ENCODE measurements at places on chromosomes 7 and 10.

DNA sequence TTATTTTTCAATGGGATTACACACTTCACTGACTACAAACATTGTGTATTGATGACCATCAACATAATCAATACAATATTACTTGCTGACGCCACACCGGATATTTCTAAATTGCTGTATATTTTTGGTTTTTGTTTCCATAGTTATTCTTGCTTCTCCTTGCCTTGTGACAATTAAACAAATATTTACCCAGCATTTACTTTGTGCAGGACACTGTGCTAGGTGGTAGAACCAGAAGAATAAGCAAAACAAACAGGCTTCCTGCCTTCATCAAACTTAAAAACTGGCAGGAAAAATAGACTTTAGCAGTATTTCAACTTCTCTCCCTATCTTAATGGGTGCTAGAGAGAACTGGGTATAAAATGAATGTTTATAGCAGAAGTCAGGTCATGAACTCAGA is 50.6 kb downstream of the ZNF277 start:
- no peak for DNase-seq

DNA sequence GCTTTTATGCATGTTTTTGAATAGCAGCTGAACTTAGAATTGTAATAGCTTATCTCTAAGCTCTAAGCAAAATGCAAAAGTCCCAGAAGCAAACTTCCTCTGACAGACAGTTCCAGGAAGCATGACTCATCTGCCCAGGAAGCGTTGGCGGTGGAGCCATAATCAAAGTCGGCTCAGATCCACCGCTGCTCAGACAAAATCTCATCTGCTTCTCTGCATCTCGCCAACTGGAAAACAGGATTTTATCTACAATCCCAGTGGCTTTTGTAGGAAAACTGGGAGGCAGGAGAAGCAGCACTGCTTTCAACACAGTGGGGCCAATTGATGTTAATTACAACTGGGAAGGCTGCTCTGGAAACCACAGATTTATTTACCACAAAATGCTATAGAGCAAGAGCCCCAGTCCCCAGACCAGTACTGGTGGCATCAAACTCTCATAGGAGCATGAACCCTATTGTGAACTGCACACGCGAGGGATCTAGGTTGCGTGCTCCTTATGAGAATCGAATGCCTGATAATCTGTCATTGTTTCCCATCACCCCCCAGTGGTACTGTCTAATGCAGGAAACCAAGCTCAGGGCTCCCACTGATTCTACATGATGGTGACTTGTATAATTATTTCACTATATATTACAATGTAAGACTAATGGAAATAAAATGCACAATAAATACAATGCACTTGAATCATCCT is 99.9 kb downstream of the CUBN start:
- DNase-seq: peak; percentile 56

DNA sequence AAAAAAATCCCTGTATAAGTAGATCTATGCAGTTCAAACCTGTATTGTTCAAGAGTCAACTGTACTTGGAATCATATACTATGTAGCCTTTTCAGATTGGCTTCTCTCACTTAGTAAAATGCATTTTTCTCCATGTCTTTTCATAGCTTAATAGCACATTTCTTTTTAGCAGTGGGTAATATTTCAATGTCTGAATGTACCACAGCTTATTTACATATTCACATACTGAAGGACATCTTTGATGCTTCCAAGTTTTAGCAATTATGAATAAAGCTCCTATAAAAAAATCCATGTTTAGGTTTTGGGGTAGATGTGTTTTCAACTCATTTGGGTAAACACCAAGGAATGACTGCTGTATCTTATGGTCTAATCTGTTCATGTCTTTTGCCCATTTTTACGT is 155.0 kb downstream of the NRBF2 start:
- DNase-seq: no peak

DNA sequence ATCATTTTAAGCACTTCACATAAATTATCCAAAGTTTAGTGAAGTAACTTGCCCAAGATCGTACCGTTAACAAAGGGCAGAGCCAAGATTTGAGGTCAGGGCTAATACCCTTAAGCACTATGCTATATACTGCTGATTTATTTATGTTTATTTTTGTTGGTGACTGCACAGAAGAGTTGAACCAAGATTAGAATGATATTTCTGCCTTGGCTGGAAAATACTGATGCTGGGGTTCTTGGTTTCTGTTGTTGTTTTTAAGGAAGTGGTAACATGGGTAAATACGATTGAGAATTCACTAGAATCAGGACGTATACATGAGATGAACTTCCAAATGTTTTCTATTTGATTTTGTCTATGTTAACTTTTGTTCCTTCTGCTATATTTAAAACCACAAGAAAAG is 9.3 kb downstream of the ADD3 start:
- no peak for DNase-seq

GRCh38 chr7:76016191-76016947 is 22.0 kb upstream of the TMEM120A start:
- no peak for DNase-seq

- DNase-seq: no peak
Observed at GRCh38 chr7:1050956-1051690, 6.8 kb downstream of the GPR146 start.

DNA sequence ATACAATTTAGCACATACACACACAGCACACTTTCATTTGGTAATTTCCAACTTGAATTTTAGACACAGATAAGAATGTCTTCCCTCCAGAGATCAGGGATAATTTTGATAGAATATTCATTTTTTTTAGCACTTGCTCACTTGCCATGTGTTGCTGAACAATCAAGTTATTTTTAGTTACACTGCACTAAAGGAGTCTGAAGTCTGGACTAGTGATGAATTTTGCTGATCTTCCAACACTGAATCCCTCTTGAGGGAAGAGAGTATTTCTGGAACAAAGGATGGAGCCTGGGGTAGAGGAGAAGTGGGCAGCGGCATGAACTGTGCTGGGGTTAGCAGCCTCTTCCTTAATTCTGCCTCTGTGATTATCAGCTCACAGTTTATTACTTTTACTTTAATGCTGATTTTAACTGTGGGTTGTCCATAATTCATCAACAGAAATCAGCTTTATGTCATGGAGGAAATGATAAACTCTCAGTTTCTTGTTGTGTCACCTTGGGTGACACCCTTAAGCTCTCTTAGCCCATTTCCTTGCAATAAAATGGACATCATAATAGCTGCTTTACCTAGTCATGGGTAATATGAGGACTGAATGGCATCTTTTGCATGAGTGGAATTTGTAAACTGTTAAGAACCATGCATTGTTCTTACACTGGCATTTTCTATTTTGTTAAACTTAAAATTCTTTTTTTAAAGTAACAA is 32.1 kb downstream of the SGPL1 start:
- DNase-seq: no peak

DNA sequence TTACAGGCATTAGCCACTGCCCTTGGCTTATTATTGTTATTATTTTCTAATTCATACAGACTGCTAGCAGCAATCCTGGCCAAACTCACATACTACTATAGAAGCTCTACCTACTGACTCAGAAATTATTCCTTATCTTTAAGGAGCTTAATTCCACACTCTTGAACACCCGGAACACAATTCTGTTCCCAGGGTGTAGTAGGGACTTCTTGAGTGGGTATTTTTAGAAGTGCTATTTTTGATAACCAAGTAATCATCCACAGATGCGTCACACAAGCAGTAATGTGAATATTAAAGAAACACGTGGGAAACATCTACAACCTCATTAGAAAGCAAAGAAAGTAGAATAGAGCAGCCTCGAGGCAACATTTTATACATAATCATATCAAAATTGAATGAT is 149.2 kb downstream of the PTEN start:
- DNase-seq: no peak

- DNase-seq: no peak
Observed at GRCh38 chr7:55912748-55913158, 25.5 kb downstream of the ZNF713 start.

GRCh38 chr10:71607082-71607443 is 112.5 kb downstream of the C10orf105 start:
- no peak for DNase-seq

GRCh38 chr10:95415621-95416031 is 124.8 kb upstream of the PDLIM1 start:
- no peak for DNase-seq

DNA sequence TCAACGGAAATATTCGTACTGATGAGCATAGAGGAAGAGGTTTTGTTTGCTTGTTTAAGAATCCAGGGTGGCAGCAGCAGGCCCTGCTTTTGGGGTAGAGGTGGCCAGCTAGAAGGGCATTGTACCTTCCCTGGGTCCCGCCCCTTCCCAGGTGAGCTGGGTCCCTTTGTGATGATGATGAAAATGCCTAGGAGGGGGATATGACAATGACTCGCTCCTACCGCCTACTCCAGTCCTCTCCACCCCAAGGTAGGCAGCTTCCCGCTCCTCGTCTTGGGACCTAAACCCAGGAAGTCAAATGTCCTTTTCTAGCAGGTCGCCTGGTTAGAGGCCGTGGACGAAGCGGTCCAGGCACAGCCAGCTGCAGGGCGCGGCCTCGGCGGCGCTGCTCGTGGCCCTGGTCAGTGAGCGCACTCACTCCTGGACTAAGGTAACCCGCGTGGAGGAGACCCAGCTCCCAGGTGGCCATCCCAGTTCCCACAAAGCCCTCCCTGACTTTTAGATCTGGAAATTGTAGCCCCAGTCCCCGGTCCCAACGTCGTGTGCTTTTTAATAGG is 141.4 kb downstream of the LSMEM1 start:
- DNase-seq: no peak

GRCh38 chr10:6269953-6270867 is 67.5 kb downstream of the PFKFB3 start:
- peak; percentile 39 for DNase-seq

DNA sequence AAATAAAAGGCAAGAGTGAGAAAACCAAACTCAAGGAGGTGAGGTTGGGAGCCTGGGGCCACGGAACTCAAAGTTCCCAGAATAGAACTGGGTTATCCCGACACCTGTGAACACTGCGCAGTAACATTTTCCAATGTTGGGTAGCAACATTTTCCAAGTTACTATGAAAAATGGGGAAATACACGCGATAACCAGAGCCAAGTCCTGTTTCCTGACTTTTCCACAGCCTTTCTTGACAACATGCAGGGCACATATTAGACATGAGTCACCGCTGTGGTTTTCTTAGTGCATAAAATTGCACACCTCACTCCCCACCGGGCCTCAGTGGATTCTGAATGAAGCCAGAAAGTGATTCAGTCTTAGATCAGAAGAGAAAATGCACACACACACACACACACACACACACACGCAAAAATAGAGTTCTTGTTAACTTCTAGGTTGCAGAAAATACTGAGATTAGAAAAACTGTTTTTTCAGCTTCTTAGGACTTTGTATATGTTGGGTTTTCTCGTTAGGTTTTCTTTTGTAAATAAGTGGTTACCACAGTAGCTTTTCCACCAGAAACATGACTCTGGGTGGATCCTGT is 70.0 kb downstream of the CAMK1D start:
- no peak for DNase-seq

- no peak for DNase-seq
Observed at GRCh38 chr10:132593900-132594876, 56.6 kb downstream of the INPP5A start.

- DNase-seq: no peak
Observed at GRCh38 chr7:71484380-71484779, 352.4 kb downstream of the GALNT17 start.

GRCh38 chr7:22346383-22347107 is 10.4 kb downstream of the RAPGEF5 start:
- no peak for DNase-seq

DNA sequence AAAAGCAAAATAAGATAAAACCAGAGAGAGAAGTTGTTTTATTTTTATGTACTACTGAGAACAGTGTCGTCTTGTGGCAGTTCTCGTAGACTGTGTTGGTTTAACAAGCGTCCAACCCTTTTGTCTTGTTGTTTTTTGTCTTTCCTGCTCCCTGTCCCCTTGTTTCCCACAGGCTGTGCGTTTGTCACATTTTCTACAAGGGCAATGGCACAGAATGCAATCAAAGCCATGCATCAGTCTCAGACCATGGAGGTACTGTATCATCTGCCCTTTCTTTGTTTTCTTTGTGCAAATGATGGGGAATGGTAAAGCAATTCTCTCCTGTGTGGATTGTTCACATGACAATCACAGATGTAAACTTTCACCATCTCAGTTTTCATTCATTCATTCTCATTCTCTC is 248.8 kb downstream of the CELF2 start:
- DNase-seq: no peak

DNA sequence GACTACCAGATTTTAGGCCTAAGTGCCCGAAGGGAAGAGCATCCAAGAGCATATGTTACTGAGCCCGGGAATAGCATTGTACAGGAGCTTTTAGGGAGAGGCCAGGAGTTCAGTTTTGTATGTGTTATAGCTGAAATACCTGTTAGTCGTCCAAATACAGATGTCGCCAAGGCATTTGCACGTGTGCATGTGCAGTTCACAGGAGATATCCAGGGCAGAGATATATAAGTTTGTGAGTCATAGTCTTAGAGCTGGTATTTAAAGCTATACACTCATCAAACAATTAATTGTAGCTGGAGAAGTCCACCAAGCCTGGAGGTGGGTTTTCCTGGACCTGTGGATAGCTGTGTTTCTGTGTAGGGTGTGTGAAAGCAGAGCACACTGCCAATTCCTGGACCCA is 394.0 kb upstream of the FZD8 start:
- no peak for DNase-seq

Measured in stimulated activated naive CD4-positive, alpha-beta T cell (primary cell).